ENCODE measurements at places on chromosomes 2 and 18.

DNA sequence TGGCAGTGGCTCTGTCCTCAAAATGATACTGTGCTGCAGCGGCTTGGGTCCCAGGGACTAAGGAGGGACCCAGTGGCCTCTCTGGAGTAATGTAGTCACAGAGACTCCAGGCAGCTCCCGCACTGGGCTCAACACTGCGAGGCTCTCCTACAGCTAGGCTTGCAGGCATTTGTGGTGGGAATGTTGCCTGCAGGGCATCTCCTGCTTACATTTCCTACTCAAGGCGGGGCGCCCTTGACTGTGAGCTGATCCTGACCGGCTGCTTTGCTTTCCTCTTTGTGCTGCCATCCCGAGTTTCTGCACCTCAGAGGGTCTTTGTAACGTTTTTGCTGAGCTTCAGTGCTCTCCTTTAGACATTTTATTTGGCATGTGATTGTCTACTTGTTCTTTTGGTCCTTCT lies 177.4 kb upstream of the FN1 start:
- no peak for DNase-seq

GRCh38 chr2:7436096-7436906 lies 519.1 kb downstream of the RNF144A start:
- DNase-seq, result no peak

DNA sequence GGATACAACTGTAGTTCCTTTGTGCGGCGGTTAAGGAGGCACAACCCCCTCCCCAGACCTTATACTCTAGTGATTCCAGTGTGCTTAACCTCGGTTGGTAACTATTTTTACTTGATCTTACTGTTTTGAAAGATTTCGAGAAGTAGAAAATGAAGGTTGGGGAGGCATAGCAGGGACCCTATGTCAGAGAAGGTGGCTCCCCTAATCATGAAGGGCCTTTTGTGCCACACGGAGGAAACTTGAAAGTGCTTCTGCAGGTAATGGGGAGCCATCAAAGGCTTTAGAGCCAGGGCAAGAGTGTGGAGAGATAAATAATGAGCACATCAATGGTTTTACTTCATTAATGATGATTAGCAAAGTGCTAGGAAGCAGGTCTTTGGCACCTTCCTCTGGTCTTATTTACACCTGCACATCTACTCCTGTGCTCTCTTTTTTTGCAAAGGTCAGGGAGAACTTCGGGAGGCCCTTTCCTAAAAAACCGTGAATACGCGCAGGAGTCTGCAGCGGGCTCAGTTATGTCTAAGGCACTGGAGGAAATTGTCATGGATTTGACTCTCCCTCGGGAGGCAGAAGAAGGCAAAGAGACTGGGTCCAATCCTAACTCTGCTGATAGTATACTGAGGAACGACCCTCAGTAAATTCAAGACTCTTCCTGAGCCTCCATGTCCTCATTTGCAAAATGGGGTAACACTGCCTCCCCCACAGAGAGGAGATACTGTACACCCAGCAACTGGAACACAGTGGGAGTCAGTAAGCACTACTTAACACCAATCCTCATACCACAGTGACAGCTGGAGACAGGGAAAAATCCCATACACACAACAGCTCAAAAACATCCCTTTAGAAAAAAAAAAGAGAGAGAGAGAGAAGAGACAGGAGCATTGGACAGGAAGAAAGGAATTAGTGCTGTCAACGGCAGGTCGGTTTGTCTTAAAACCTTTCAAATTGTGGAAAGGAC lies 81.6 kb downstream of the DDX1 start:
- no peak for DNase-seq

DNA sequence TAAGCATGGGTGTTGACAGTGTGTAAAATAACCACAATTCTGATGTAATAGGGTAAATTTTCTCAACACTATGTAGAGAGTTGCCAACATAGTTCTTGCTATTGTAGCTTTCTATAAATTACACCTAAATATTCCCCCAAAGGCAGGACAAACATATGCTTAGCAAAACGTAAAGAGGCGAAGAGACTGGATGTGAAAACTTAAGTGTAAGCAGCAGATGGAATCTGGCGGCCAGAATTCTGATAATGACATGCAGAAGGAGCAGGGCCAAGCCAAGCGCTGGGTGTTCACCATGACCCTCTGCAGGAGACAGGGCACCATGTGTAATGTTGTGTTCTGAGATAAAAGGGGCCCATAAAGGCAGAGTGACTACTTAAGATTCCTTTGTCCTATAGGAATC lies 105.2 kb upstream of the ZNF521 start:
- no peak for DNase-seq

DNA sequence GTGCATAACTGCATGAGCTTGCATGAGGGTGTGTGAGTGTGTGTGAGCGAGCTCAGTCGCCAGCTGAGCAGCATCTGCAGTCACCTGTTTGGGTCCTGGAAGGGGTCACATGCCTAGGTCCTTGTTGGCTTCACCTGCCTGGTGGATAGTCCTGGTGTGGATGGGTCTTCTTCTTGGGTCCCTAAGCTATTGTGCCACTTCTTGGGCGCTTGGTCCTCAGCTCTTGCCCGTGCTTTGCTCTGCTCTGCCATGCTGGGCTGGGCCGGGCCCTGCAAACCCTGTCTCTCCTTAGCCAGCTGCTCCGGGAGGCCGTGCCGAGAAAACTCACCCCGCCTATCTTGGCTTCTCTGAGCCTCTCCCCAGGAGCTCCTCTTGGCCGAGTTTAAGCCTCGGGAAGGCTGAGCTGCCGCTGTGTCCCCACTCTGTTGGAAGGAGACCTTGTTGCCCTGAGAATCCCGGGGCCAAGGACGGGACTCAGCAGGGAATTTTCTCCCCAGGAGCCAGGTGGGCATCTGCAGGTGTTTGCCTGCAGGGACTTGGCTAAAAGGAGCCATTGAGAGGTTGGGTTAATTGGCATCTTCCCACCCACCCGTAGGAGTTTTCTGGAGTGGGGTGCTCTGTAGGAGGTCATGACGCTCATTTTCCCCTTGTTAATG lies 300.8 kb downstream of the NDUFA10 start:
- DNase-seq, result no peak

GRCh38 chr2:19073522-19073921 lies 284.9 kb downstream of the OSR1 start:
- DNase-seq, result no peak

DNA sequence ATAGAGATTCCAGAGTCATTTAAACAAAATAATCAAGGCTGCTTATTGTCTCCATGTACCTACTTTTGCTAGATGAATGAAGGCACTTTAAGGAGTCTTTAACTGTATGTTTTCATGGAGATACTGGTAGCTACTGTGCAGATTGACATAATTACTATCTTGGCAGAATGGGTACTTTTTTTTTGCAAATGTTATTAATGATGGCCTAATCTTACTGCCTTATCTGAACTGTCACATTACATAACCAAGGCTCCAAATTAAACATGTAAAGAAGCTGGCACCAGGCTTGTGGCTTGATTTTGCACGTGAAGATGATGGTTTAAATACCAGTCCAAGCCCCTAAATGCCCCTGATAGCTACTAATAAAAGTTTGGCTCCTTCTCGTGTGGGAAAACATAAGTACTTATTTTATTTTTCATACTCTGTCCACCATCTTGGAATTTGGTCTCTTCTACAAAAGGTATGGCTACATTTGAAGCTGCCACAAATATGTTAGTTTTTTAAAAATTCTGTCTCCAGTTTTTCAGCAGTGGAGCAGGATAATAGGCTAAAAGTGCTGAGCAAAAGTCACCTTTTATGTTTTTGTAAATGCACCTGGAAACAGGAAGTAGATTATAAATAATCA lies 4.1 kb downstream of the TRIB2 start:
- no peak for DNase-seq

DNA sequence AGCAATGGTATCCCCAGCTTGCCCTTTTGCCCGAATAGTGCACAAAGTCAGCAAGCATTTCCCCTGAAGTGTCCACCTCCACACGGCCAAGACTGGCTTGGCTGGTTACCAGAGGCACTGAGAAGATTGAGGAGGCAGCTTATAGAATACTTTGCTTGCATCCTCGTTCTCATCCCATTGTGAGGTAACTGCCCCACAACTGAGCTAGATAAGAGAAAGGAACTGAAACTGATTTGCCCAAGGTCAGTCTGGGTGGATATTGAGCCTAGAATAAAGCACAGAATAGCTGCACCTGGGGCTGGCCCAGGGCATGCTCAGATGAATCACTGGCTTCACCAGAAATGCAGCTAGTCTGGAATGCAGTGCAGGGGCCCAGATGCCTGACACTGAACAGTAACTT lies 32.7 kb upstream of the MAP4K3 start:
- no peak for DNase-seq

DNA sequence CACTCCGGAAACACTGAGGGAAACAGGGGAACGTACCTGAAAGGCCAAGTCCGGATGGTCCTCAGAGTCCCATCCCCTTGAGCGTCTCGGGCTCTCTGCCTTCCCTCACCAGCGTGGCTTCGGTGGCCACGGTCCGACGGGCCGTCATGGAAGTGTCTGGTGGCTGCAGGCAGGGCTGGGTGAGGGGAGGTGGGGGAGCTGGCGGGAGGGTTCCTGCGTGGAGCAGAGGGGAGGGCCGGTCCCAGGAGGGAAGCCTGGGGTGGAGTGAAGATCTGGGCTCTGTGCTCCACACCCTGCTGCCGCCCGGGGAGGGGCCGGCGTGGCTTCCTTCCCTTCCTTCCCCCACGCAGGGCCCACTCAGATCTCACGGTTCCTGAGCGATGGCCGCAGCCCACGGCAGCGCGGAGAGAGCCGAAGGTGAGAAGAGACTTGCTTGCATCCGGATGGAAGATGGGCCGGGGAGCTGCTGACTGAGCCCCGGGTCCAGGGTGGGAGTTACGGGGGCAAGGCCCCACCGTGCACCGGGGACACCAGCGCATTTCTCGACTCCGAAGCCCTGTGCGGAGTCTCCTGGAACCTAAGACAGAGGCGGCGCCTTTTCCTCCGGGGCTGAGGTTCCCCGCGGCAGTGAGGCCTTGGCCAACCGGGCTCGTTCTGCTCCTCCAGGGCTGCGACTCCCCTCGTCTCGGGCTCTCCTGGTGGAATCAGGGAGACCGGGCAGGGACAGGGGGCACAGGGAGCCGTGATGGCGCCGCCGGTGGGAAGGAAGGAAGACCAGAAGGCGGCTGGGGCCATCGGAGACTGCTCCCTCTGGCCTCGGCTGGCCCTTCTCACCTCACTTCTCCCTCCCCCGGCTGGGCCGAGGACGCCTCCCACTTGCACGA lies 49.1 kb downstream of the KCNF1 start:
- no peak for DNase-seq

- DNase-seq, result no peak
Observed at GRCh38 chr18:10477121-10477862, 22.9 kb downstream of the APCDD1 start.

GRCh38 chr2:226274143-226274542 lies 525.5 kb downstream of the IRS1 start:
- DNase-seq, result no peak

DNA sequence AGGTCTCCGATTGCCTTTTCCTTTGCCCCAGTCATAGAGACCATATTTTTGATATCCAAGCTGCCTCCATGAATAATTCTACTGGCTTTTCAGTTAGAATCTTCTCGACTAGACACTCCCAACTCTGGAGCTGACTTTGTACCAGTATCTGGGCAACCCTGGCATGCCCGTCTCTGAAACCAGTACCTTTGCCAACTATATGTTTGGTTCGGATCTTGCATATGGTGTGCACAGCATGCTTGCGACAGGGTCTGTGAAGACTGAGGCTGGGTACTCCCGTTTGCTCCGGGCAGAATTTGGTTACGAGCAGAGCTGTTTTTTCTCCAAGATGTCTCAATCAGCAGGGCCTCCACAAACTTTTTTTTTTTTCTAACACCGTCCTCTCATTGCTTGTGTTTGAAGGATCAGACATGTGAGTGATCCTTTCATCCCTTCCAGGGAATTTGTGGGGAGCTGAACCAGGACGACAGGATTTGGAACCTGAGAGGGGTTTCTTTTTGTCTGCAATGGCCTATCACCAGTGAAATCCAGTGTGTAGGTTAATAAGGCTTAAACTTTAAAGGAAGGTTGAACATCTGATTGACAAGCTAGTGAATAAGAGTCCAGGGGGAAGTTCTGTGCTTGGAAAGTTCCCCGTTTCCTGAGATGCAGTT lies 322.3 kb downstream of the MYCN start:
- no peak for DNase-seq

GRCh38 chr2:151007365-151007764 lies 254.3 kb downstream of the RBM43 start:
- peak; percentile 21 for DNase-seq

GRCh38 chr2:129723277-129724020 lies 256.0 kb upstream of the RAB6C start:
- DNase-seq, result no peak

- no peak for DNase-seq
Observed at GRCh38 chr2:10172033-10172871, 49.7 kb downstream of the RRM2 start.

DNA sequence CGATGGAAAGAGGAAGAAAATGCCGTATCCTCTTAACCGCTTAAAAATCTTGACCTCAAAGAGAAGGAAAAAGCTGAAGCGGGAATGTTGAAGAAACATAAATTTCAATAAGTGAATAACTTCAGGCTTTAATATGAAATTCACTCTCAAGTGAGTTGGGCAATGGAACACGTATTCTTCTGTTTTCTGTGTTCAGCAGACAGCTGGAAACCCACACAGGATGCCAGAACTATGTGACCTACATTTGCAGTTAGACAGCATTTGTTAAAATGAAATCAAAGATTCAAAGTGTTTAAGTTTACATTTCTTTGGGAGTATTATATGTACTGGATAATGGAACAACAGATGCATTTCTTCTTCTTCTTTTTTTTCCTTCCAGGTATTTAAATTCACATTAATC lies 80.5 kb upstream of the SPATS2L start:
- DNase-seq, result peak; percentile 22

All from Ammon's horn (tissue), 1 donor.